D721Med (cell line): ENCODE measurements at places on chromosomes 1 and 21.

GRCh38 chr1:13992489-13993285, 292.7 kb downstream of the PRDM2 start:
- no peak for DNase-seq

GRCh38 chr1:217924924-217925323, 293.8 kb downstream of the SPATA17 start:
- no peak for DNase-seq

GRCh38 chr1:178267646-178268094, 173.8 kb downstream of the RASAL2 start:
- DNase-seq = no peak

DNA sequence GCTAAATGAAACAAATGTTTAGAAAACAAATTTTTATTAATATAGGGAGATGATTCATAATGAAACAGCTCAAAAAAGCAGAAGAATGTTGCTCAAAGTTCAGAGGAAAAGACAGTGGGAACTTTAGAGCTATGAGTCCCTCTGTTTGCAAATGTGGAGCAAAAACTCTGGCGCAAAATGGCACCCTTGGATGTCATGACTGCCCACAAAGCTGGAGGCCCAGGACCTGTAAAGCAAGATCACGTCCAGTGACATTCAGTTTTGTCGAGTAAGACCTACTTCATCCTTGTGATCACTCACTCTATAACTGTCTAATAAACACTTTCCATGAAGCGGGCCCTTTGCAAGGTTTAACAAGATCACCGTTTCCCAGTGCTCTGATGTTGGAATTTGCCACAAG, 9.1 kb upstream of the EXO1 start:
- no peak for DNase-seq

- no peak for DNase-seq
Measured at GRCh38 chr1:182520736-182521135, 68.3 kb downstream of the RNASEL start.

GRCh38 chr1:22749919-22750684, 39.5 kb downstream of the EPHB2 start:
- DNase-seq = no peak

- DNase-seq = no peak
Measured at GRCh38 chr1:205804605-205805004, 8.4 kb downstream of the SLC41A1 start.

GRCh38 chr1:110336300-110337039, 2.7 kb upstream of the RBM15 start:
- no peak for DNase-seq
